ENCODE measurements at places on chromosomes 3 and 15.

DNA sequence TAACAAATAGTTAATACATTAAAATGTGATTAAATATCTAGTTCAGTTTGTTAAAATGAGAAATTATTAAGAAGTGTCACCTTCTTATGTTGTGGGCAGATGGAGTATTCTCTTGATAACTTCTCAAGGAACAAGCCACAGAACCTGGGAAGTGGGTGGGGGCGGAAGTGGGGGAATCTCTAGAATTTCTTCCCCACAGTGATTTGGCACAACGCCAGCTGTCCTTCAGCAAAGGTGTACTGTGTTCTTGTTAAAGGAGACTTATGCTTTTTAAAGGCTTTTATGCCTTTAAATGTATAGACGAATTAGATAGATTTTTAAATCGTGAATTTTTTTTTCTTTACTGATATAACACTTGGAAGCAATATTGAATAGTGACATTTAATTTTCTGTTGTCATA, 42.4 kb downstream of the SEC22A start:
- no peak for DNase-seq

GRCh38 chr15:88072598-88073390, 183.7 kb downstream of the NTRK3 start:
- no peak for DNase-seq

GRCh38 chr15:95501865-95502264, 828.6 kb upstream of the NR2F2 start:
- DNase-seq, result no peak

GRCh38 chr3:159586571-159587202, 401.9 kb upstream of the IL12A start:
- DNase-seq, result no peak

GRCh38 chr15:59022188-59022587, 34.7 kb downstream of the RNF111 start:
- DNase-seq, result no peak
